ENCODE measurements at places on chromosomes 13 and 19.
A peak's percentile ranks its signal among the peaks of the same experiment; 100 is the strongest.

- DNase-seq = peak; percentile 89
These were observed 7.4 kb downstream of the ETHE1 start for GRCh38 chr19:43519436-43520088.

DNA sequence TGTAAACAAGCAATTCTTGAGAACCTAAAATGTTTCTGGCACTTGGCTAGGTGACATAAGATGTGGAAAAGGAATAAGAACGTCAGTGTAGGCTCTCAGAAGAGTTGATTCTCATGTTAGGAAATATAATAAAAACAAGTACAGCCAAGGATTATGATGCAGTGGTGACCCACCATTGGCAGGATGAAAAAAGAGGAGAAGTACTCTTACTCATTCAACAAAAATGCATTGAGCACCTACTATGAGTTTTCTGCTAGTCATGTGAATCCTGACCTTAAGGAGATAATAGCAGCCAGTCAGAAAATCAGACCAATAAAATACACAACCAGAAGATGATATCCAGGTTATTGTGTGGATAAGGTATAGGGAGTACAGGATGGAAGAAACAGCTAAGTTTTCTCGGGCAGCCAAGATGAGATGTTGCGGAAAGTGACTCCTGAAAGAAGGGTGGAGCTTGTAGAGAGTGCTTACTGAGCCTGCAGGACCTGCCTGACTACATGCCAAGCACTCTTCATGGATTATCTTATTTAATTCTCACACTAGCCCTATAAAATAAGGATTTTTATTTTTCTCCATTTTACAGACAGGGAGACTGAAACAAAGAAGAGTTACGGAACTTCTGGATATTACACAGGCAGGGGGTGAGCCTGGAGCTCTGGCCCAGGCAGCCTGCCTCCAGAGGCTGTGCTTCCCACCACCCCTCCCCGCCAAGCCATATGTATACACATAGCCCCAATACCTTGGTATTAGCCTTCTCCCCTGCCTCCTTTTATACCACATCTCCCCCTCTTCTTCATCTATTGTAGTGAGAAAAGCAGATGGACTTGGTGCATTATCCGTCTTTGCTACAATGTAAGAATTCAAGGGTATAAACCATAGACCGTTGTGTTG lies 58.0 kb downstream of the TGDS start:
- no peak for DNase-seq

DNA sequence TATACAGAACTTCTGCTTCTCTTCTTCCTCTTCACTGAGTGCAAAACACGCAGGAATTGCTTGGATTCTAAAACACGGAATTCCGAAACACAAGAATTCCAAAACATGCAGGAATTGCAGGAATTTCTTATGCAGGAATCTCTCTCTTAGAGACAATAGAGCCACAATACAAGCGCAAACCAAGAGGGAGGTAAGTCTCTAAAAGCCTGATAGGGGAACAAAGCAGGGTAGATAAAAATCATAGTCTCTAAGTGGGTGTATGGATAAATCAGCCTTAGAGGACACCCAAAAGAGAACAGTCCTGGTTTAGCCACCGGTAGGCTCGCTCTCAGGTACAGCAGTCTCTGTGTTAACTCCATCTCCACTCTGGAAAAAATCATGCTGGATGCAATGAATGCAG lies 112.9 kb downstream of the LHFPL6 start:
- DNase-seq = no peak

GRCh38 chr13:78978381-78978998 lies 319.5 kb upstream of the OBI1 start:
- DNase-seq = peak; percentile 84

DNA sequence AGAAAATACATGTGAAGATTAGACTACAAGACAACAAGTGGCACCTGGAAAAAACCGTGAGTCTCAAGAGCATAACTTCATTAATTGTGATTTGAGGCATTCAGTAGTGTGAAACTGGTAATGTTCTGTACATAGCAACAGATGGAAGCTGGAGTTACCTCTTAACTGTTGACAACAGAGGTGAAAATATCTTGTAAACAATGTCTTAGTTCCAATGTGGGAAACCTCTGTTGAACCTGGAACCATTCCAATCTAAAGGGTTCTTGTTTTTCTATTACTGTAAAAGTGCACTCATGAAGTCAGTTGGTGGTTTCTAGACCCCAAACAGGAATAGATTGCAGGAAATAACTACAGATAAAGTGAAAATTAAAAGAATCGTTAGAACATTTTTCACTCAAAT lies 728.4 kb downstream of the SLITRK1 start:
- DNase-seq = peak; percentile 31

- DNase-seq = no peak
These were observed 67.6 kb downstream of the TNFRSF19 start for GRCh38 chr13:23637829-23638228.

- DNase-seq = no peak
These were observed 247.7 kb upstream of the SLITRK1 start for GRCh38 chr13:84129966-84130365.

GRCh38 chr19:6238256-6238642 lies 41.5 kb downstream of the MLLT1 start:
- peak; percentile 96 for DNase-seq

DNA sequence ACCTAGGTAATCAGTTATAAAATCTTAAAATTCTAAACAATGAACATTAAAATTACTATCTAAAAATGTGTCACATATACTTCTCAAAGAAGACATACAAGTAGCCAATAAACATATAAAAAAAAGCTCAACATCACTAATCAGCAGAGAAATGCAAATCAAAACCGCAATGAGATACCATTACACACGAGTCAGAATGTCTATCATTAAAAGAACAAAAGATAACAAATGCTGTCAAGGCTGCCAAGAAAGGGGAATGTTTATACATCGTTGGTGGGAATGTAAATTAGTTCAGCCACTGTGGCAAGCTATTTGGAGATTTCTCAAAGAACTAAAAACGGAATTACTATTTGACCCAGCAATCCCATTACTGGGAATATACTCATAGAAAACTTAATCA lies 310.3 kb upstream of the EDNRB start:
- DNase-seq = no peak

DNA sequence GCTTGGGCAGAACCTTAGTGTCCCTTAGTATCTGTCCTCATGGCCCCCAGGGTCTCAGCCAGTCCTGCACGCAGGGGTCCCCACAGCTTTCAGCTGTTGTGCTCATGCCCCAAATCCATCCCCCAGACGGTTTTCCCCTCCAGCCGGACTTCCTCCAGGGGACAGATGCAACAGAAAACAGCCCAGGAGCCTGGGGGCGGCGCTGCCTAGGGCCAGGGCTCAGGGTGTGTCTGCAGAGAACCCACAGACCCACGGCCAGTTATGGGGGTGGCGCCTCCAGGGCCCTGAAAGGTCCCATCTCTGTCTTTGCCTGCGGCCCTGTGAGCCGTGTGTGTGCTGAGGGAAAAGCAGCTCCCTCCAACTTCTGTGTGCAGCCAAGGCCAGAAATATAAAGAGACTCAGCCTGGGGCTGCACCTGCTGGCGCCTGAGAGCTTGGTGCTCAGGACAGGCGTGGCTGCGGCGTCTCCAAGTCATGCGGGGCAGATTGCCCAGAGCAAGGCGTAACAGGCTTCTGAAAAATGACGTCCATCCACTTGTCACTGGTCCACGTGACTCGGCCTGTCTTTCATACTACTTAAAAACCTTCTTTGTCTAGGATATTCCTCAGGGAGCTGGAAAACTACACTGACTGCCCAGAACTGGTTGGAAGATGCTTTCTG lies 22.1 kb upstream of the F7 start:
- no peak for DNase-seq

GRCh38 chr13:109297628-109298027 lies 488.8 kb downstream of the IRS2 start:
- no peak for DNase-seq

- DNase-seq = no peak
These were observed 1440.3 kb downstream of the PCDH9 start for GRCh38 chr13:65789815-65790214.

DNA sequence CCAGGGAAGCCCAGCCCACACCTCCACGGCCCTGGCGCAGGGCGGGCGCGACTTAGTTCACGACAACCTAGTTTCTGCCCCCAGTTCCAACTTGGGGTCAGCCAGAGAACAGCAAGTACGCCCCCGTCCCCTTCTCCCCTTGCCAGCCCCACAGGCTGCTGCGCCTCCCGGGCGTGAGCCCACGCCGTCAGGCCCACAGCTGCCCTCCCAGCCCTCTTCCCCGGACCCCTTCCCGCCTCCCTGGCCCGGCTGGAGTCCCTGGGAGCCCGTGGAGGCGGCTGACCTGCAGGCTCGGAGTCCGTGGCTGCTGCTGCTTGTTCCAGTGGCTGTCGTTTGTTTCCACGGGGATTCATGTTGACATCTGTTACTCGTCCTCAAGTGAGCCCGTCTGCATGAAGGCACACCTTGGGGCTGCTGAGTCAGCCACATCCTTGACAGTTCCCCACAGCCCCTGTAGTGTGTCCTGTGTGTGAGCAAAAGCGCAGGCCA lies 86.0 kb downstream of the ATP11A start:
- no peak for DNase-seq

DNA sequence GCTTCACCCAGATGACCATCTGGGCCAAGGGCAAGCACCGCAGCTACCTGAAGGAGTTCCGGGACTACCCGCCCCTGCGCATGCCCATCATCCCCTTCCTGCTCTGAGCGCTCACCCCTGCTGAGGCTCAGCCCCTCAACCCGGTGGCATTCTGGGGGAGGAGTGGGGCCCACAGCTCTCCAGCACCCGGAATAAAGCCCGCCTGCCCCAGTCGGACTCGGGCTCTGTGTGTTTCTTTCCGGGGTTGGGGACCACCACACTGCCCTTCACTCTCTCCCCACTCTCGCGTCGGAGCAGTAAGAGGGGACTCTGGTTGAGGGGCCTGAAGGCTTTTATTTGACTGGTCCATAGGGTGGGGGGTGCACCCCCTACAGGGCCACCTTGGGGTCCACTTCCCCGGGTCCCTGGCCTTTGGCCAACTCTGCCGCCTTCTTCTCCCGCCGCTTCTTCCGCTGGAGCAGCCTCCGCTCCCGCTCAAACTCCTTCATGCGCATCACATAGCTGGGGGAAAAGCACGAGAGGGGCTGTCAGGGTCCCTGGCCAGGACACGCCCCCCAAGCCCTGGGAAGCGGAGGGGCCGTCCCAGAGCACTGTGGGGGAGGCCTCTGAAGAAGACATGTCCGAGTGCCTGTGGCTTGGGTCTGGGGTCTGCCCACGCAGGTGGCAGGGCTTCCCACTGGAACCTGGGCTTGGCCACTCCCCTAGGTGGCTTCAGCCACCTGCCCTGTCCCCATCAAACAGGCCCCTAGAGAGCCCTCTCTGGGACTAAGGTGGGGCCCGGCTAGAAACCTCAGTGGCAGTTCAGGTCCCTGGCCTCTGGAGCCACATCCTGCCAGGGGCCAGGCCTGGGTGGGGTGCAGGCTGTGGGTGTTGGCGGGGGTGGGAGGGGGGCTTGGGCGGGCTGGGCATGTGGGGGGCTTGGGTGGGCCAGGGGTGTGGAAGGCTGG lies 5.8 kb downstream of the NDUFB7 start:
- no peak for DNase-seq

- no peak for DNase-seq
These were observed 689.3 kb downstream of the UQCRFS1 start for GRCh38 chr19:28523619-28524018.

- no peak for DNase-seq
These were observed 428.6 kb downstream of the SLITRK1 start for GRCh38 chr13:83453723-83454122.

DNA sequence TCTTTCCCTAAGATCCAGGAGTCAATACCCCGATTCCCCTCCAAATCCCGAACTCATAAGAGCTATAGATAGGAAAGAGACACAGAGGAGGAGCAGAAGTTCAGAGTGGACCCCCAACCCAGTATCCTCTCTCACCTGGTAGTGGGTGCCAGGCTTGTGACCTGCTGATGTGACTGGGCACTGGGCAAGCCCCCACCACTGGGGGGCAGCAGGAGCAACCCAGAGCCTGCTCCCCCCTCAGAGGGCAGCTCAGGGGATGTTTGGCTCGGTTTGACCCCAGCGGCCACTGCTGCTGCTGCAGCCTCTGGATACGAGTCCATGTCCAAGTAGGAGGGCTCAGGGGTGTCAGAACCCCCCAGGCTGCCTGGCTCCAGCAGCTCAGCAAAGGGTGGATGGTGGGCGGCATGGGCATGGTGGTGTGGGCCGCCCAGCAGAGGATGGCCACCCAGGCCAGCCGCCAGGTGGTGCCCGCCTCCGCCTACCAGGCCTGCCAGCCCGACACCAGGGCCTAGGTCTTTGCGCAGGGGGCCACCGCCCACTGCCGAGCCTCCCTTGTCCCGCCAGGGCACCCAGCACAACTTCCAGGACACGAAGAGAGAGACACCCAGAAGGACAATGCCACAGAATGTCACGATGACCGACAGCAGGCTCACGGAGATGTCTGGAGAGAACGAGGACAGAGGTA lies 7.4 kb downstream of the SYT3 start:
- DNase-seq = no peak

DNA sequence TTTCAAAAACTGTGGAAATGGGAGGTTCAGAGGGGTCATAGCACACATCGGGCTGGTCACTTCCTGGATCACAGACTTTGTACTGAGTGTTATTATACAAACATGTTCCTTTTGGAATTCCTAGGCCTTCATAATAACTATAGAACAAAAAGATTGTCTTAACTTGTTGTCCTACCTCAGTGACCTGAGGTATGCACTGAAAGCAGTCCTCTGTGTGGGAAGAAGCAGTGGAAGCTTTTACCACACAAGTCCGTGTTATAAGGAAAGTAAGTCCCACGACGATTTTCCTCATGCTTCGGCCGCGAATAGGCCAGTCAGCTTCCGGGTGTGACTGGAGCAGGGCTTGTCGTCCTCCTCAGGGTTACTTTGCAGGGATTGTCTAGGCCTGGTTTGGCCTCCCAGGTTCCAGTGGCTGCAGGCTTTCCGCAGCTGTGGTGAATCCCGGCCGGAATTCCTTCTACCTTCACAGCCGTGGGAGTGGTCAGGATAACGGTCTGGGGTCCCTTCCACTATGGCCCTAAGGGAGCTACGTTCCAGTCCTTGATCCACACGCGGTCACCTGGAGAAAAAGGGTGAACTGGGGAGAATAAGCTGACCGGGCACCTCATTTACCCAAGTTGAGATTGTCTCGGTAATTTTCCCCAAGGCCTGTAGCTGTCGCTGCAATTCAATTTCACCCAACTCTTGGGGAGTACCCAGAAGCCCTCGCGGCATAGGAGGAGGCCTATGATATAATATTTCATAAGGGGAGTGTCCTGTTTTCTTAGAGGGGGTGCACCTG lies 16.0 kb downstream of the NAPSA start:
- no peak for DNase-seq

- DNase-seq = no peak
These were observed 1.9 kb upstream of the SDHAF1 start for GRCh38 chr19:35992907-35993765.
